Activated T-helper 17 cell treated with anti-CD3 and anti-CD28 coated beads, Interleukin-2, amount 50 U/mL, for 72 hours (primary cell): ENCODE measurements at places on chromosomes 4 and X.

GRCh38 chr4:6258741-6259140, 10.9 kb upstream of the WFS1 start:
- ATAC-seq, result no peak

DNA sequence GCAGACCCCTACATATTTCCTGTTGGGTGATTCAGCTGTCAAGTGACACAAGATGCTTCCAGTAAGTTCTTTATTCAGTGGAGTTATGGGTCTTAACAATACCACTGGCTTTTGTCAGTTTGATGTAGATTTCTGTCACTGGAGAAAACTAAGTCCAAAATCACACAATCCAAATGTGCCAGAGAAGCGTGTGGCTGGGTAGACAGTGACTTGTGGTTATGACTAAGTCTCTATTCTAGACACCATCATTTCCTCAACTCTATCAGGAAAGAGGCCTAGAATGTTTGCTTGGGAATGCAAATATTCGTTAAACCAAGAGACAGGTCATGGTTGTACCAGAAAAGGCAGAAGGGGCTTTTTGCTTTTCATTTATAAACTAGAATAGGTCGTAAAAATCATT, 54.4 kb upstream of the HS3ST1 start:
- ATAC-seq, result peak; percentile 73

DNA sequence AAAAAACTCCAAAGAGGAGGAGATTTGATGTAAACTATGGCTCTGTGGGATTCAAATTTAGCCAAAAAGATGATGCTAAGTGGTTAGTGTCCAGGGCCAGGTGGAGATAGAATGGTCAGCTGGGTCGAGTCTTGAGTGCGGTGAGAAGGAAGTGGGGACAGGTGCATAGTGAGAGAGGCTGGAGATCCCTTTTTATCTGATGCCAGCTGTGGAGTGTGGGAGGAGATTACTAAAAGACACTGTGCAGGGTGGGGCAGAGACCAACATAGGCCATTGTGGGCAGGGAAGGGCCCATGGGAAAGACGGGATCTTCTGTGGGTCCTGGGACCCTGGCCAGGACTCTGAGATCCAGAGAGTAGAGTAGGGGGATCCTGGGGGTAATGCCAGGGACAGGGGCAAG, 34.6 kb upstream of the LEF1 start:
- ATAC-seq, result no peak

- no peak for ATAC-seq
Measured at GRCh38 chr4:94927696-94928095, 169.9 kb downstream of the BMPR1B start.

- no peak for ATAC-seq
Measured at GRCh38 chrX:152641256-152641875, 3.7 kb downstream of the GABRQ start.

GRCh38 chr4:108375434-108375833, 206.7 kb upstream of the LEF1 start:
- no peak for ATAC-seq

- ATAC-seq, result no peak
Measured at GRCh38 chr4:124631760-124632159, 80.8 kb downstream of the ANKRD50 start.

DNA sequence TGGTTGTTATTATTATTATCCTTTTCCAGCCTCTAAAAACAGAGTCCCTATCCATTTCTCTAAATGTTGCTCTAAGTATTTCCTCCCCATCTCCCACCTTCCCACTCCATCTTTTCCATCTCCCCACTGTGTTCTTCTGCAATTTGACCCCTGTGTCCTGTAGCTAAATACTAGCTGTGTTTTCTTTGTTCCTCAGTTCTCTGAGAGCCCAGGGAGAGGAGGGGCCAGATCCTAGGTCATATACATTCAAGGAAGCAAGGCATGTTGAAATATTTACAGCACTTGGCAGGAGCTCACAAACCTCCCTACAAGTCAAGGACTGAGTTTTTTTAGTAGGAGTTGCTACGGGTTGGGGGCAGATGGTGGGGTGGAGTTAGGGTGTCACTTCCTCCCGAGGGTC, 10.5 kb downstream of the SLC16A2 start:
- ATAC-seq, result no peak

GRCh38 chr4:120939693-120940092, 17.2 kb upstream of the PRDM5 start:
- no peak for ATAC-seq
